ENCODE measurements at places on chromosomes 16 and 17.

DNA sequence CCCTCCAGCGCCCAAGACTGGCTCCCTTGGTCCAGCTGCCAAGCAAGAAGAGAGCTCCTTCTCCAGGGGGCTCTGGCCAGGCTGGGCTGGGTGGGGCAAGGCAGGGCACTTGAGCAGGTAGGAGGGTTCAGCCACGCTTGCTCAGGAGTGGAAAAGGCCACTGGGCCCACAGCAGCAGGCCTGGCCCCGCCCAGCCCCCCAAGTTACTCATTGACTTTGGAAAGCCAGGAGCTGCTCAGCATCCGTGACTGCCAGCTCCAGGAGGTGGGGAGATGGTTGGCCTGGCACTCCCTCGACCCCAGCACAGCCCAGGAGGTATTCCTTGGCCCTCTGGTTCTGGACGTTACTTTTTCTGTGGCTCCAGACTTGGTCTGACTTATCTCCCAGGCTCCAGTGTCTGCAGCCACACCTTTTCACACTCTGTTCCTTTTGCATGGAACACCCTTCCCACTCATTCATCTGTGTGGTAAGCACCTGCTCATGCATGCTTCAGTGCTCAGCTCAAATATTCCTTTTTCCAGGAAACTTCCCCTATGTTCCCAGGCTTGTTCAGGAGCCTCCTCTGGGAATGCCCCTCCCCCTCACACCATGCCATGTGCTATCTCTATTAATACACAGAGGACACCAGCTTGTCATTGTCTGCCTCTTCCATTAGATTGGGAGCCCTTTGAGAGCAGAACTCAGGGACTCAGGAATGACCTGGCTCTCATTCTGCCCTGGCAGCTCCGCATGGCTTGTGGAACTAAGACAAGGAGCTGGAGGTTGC is at the start of gene CDH16:
Gene CDH16 (minus strand): TSS at position 83 of the 766 bp plus-strand sequence. CDS start 820 bp downstream, outside the sequence.
- DNase-seq, result no peak

- no peak for DNase-seq
These were observed 115.5 kb upstream of the SMURF2 start for GRCh38 chr17:64777415-64778239.

DNA sequence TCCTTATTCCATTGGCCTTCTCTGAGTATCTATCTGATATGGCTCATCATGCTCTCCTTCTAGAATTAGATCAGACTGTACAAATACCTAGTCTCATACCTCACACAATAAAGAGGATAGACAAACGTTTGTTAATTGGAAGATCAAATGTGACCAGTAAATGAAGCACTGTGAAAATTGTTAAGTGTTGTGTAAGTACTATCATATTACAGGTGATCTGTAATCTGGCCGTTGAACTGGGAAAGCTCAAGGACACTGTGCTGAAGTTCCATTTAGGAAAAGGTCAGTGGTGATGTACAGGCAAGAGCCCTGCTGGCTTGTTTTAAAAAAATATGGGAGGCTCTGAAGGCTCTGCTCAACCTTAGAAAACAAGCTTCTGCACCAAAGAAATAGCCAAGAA is 38.5 kb upstream of the CORO6 start:
- no peak for DNase-seq

DNA sequence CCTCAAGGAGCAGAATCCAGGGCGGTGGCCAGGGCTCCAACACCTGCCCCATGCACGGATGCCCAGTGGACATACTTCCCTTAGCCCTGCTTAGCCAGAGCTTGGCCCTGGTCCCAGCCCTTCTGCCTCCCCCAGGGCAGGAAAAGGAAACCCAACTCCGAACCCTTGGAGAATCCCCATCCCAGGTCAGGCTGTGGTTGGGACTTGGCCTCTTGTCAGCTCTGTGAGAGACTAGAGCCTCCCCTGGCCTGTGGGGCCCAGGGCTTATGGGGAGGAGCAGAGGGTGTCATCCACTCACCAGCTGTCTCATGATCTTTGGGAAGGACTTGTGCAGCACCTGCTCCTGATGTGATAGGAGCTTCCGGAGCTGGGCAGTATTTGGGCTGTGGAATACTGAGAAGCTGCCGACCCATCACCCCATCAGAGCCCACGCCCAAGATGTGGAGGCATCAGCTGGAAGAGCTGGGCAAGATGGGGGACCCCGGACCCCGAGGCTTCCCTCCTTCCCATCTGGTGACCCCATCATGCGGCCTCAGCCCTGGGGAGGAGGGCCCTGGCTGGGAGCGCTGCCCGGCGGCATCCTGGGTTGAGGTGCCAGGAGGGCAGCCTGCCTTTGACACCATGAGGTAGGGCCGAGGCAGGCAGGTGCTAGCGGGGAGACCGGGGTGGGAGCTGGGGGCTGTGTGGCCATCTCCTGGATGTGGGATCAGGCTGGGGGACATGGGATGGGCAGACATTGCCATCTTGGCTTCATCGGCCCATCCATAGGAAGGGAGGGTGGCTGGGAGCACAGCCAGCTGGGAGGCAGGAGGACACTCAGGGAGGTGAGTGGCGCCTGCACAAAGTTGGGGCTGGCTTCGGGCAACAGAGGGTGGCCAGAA is 45.1 kb downstream of the TNFRSF13B start:
- no peak for DNase-seq

GRCh38 chr17:77391668-77392375 is 251.1 kb downstream of the SEC14L1 start:
- DNase-seq, result peak; percentile 48

GRCh38 chr17:8332688-8333087 is 7.0 kb upstream of the ODF4 start:
- no peak for DNase-seq

GRCh38 chr16:20747030-20747816 is 5.6 kb upstream of the THUMPD1 start:
- no peak for DNase-seq

GRCh38 chr17:83091257-83092141 is 12.1 kb downstream of the METRNL start:
- no peak for DNase-seq

DNA sequence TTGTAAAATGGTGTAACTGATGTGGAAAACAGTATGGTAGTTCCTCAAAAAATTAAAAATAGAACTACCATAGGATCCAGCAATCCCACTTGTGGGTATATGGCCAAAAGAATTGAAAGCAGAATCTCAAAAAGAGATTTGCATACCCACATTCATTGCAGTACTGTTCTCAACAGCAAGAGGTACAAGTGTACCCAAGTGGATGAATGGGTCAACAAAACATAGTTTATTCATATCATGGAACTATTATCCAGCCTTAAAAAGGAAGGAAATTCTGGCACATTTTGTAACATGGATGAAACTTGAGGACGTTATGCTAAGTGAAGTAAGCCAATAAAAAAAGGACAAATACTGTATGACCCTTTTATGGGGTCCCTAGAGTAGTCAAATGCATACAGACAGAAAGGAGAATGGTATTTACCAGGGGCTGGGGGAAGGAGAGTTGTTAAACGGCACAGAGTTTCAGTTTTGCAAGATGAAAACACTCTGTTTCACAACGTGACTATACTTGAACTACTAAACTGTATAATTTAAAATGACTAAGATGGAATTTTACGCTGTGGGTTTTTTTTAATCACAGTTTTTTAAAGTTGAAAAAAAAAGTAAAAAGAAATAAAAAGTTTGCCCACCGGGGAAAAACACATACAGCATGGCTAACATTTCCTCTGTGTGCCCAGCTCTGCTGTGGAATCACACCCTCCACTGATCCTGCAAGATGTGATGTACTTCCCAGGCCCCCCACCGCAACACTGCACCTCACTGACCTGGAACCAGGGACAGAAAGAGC is 6.1 kb downstream of the TVP23A start:
- no peak for DNase-seq

DNA sequence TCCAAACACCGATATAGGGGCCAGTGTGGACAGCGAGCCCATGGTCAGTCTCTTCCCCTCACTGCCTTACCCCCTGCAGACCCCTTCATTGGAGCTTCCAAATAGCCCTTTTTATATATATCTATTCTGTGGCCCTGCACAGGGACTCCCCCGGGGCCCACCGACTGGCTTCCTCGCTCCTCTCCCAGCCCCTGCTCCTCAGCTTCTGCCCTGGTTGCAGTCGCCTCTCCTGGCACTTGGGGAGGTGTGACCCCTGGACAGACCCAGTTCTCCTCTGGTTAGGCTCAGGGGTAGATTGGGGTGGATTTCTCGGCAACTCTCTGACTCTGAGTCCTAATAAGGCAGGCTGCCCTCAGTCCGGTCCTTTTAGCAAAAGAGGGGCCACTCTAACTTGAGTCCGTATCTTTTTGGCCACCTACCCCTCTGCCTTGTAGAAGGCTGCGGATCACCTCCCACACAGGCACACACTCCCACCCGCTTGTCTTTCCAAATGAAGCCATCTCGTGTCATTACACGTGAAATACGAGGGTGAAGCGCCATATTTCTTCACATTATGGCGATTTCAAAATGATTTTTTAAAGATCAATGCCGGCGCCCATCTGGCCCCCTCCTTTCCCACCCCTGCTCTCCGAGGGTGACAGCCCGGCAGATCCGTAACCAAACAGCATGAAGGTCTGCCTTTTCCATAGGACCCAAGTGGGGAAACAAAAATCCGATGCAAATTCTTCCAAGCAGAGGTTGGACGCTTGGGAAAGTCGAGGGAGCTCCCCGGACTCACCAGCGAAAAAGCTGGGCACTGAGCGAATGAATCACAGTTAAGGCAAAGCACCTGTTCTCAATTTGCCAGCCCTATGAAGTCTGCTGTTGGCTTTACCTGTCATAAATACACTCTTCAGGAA is 1.7 kb upstream of the HOXB9 start:
- DNase-seq, result no peak

DNA sequence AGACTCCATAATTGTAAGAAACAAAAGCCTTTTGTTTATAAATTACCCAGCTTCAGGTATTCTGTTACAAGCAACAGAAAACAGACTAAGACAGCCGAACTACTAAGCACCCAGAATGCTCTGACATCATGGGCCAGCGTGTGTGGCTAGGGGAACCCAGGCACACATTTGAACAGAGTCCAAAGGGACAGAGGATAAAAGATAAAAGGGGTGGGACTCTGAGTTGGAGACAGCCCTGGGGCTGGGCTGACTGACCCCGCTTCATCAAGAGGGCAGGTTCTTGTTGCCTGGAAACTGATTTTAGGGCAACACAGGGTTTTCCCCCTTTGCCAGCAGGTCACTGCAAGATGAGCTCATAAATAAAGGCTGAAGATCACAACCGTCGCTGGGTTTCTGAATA is 30.5 kb upstream of the ZNF287 start:
- no peak for DNase-seq

- DNase-seq, result no peak
These were observed 135.6 kb downstream of the PARN start for GRCh38 chr16:14494396-14494966.

- DNase-seq, result no peak
These were observed 76.6 kb downstream of the EFCAB13 start for GRCh38 chr17:47400333-47400732.

DNA sequence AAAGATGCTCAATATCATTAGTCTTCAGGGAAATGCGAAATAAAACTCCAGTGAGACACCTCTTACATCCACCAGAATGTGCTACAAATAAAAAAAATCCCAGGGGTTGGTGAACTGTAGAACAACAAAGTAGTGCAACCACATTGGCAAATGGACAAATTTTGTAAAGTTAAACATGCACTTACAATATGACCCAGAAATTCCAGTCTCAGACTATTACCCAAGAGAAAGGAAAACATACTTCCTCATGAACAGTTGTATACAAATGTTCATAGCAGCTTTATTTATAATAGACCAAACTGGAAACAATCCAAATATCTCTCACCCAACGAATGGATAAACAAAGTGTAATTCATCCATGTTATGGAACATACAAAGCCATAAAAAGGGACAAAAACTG is 239.5 kb downstream of the ABCC12 start:
- no peak for DNase-seq

GRCh38 chr16:88886420-88886844 is 20.0 kb upstream of the PABPN1L start:
- no peak for DNase-seq

GRCh38 chr16:22407486-22407885 is 33.1 kb upstream of the CDR2 start:
- no peak for DNase-seq

Measured in activated T-helper 1 cell treated with Interleukin-2 at 50 U/mL for 16 hours (primary cell).